ENCODE measurements at places on chromosomes 2 and 18.
A peak's percentile ranks its signal among the peaks of the same experiment; 100 is the strongest.

- no peak for DNase-seq
Measured at GRCh38 chr2:69979902-69980807, 18.7 kb upstream of the ASPRV1 start.

- DNase-seq: no peak
Measured at GRCh38 chr2:26495705-26496297, 17.9 kb upstream of the OTOF start.

DNA sequence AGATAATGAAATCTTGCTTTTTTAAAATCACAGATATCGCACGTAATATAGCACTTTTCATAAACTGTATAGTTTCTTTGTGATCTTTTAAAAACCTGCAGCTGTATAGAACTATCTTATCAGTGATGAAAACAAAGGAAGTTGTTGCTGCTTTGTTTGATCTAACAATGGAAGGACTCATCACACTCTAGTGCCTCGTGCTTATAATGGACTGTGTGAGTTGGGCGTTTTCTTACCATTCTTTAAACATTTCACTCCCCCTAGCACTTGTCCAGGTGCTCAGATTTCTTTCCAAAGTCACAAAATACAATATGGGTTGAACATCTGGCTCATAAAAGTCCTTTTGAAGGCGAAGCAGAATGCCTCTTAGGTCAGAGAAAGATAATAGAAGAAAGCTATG lies 94.8 kb upstream of the SPATS2L start:
- DNase-seq: no peak

GRCh38 chr2:178412047-178412446 lies 38.9 kb downstream of the PRKRA start:
- no peak for DNase-seq

- no peak for DNase-seq
Measured at GRCh38 chr2:46025081-46025480, 272.1 kb upstream of the EPAS1 start.

DNA sequence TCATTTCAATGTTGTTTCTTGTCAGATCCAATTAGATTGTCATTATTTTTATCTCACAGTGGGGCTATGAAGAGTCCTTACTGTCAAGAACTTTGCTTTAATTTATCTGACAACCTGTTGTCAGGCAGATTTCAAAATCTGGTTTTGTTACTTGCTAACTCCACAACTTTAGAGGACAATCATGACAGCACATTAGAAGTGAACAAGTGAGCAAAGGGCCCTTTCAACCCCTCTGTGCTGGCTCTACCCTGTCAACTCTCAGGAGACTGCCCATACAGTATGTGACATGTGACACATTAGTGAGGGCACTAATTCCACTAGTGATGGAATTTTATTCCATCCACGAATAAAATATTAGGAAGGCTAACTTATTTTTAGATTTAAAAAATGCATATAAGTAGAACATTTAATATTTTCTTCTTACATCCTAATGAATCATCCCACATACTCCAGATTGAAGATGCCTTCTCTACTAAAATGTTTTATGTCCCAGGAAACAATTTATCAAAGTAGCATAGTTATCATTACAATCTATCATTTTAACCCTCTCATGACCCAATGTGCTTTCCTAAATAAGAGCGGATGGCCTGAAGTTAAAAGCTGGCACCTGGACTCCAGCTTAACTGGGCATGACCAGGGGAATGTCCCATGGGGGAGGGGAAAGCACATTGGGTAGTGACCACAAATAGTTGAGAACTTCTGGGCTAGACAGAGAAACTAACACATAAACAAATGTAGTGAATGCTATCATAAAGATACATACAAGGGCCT lies 97.6 kb upstream of the PPP1CB start:
- DNase-seq: no peak

GRCh38 chr2:107412981-107413380 lies 413.7 kb upstream of the RGPD4 start:
- no peak for DNase-seq

GRCh38 chr2:86079981-86080911 lies 25.4 kb downstream of the POLR1A start:
- peak; percentile 51 for DNase-seq

DNA sequence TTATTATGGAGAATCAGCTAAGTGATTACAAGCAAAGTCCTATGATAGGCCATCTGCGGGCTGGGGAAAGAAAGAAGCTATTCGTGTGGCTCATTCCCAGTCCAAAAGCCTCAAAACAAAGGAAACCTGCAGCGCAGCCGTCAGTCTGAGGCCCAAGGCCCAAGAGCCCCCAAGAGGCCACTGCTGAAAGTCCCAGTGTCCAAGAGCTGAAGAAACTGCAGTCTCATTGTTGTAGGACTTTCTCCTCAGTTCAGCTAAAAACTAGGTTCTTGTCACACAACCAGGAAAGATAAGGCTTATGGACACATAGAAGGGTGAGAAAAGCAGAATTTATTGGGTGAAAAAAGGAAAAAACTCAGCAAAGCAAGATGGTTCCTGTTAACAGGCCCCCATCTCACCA lies 143.2 kb downstream of the RHBDD1 start:
- no peak for DNase-seq

- DNase-seq: no peak
Measured at GRCh38 chr18:23049698-23050373, 85.4 kb upstream of the CABLES1 start.

DNA sequence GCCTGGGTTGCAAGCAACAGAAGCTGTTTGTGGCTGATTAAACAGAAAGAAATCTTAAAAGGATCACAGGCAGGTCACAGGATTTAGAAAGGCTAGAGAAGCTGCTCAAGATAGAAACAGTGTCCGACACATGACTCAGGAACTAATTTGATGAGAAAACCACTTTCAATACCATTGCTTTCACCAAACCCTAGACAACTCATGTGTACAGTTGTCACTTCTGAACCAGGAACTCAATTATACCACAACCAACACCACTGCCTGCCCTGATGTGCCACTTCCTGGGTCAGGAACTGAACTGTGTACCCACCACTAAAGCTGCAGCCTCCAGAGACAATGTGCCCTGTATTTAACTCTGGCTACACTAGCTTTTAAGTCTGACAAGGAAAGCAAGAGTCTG lies 56.0 kb downstream of the TMEM247 start:
- DNase-seq: no peak

GRCh38 chr18:8997634-8998033 lies 104.9 kb upstream of the NDUFV2 start:
- DNase-seq: no peak

- no peak for DNase-seq
Measured at GRCh38 chr2:18934886-18935285, 345.5 kb upstream of the NT5C1B start.

DNA sequence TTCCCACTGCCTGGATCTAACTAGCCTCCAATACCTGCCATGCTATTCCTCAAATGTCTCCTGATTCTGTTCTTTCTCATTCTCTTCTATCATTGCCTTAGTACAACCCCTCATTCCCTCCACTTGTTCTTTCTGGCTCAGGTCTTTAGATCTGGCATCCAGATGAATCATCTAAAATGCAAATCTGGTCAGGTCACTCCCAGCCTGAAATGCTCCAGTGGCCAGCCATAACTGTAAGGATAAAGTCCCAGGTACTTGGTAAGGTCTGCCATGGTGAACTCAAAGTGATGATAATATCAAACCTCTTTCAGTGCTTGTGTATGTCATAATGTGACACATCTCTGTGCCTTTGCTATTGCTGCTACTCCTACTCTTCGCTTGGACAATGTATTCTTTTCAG lies 2.9 kb upstream of the SNRNP27 start:
- no peak for DNase-seq

DNA sequence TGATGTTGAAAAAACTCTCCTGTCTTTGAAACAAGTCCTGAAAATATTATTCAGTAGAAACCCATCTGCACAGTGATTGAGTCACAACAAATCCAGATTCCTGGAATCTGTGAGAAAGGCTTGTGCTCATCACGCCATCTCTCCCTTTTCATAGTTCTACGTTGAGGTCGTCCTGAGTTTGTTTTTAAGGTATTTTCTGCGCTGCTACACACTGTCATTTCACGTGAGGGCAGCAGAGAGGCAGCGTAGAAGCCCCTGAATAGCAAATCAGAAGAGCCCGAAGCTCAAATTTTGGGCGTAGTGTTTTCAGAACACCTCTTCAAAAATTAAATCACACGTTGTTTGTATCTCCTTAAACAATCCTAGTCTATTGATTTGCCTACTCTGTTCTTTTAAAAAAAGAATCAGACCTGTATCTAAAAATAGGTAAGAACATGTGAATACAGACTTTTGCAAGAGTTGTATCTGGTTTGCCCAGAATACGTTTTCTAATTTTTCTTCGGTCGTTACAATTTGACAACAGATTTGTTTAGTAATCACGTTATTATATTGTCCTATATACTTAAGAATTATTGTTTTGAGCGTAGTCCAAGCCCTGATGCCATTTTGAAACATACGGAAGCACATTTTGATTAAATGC lies 61.6 kb upstream of the SLC38A11 start:
- DNase-seq: no peak

DNA sequence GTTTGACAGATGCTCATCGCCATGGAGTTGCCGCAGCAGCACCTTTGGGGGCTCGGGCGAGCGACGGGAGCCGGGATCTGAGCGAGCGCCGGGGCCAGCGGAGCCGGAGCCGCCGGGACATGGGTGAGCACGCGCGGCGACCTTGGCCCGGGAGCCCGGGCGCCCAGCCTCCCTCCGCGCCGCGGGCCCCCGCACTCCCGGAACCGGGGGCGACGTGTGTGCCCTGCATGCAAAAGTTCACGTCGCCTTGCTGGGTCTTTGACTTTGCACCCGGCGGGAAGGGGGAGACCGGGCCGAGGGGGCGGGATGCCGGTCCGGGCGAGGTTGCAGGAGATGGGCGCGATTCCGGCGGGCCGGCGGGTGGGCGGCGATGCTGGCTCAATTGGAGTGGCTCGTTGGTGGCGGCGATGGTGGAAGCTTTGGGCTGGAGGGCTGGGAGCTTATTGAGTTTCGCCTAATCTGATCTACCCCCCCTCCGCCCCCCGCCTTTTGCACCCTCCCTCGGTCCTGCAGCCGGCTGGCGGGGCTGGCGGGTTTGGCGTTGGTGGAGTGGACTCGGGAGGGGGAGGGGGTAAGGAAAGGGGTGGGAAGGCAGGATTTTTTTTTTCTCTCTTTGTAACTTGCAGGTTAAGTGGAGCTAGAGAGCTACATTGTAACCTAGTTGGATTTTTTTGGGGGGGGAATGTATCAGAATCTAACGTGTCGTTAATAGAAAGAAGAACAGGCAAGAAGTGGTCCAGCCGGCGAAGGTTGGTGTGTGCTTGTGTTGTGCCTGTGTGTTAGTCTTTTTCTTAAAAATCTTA lies at the start of gene SETBP1:
TSS of gene SETBP1 (plus strand) at position 616 of the 803 bp plus-strand sequence. CDS start 20,459 bp downstream, outside the sequence.
- peak; percentile 68 for DNase-seq

DNA sequence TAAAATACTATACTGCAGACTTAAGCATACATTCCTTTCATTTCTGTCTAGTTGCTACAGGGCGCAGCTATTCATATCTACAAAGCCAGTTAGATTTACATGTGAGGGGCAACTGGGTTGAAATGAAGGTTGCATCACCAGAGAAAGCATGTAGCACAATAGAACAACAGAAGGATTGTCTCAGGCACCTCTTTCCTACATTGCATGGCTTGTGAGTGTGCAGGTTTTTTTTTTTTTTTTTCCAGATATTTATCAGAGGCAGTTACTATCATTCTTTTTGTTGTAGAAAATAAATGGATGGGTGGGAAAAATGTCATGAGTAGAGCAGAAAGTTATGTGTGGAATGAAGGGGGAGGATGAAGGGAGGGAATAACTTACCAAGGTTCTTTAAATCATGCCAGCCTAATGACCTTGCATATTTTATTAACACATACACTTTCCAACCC lies 86.8 kb downstream of the ERBB4 start:
- no peak for DNase-seq
